Cerebellum (tissue), 4 donors: ENCODE measurements at places on chromosomes 6 and 20. TPM values are rescaled to one million over a fixed set of nuclear protein-coding genes. Genes with fewer than 3 reads are reported as not detected.

- DNase-seq, result no peak
These were observed 33.3 kb upstream of the PRSS16 start for GRCh38 chr6:27214126-27214601.

DNA sequence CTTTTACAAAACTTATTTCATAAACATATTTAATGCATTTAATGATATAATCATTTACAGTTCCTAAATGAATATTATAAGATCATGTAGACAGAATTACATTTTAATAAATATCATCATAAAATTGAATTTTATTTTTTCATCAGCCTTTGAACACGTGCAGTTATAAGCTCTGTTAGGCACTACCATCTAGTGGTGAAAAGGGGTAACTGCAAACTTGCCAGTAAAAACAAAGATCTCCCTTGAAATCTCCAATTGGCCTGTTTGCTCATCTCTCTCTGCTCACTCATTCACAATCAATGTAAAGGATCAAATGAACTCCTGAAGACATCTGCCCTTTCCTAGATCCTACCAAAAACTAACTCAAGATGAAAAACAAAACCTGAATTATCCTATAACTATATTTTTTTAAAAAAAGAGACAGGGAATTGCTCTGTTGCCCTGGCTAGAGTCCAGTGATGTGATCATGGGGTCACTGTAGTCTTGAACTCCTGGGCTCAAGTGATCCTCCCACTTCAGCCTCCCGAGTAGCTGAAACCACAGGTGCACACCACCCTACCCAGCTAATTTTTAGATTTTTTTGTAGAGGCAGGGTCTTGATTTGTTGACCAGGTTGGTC lies 31.7 kb downstream of the SAMHD1 start:
- DNase-seq, result peak; percentile 69

DNA sequence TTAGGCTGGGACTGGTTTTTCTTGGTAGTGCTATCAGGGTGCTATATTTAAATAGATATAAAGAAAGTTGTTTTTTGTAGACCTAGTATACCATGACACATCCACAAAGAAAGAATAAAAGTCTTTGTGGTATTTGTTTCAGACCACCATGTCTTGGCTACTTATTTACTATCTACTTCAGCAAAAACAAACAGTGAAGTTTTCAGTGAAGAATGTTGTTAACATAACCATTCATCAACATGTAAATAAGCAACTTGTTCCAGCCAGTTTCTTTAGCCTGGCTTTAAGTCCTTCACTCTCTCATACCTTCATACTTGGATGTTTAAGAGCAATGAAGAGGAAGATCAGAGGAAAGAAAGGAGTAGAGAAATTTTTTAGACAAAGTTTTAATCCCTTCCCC lies 624.1 kb downstream of the CD109 start:
- DNase-seq, result no peak

The SPATS1 gene
- total RNA-seq, result not detected

The RIPPLY2 gene
- total RNA-seq, result 8.0 TPM
